ENCODE measurements at places on chromosomes 13 and 19.

- no peak for DNase-seq
Observed at GRCh38 chr13:102901615-102902305, 55.9 kb downstream of the ERCC5 start.

GRCh38 chr13:26978081-26978860, 193.3 kb downstream of the USP12 start:
- DNase-seq: no peak

GRCh38 chr13:48731957-48732569, 78.3 kb downstream of the CYSLTR2 start:
- DNase-seq: peak; percentile 51

DNA sequence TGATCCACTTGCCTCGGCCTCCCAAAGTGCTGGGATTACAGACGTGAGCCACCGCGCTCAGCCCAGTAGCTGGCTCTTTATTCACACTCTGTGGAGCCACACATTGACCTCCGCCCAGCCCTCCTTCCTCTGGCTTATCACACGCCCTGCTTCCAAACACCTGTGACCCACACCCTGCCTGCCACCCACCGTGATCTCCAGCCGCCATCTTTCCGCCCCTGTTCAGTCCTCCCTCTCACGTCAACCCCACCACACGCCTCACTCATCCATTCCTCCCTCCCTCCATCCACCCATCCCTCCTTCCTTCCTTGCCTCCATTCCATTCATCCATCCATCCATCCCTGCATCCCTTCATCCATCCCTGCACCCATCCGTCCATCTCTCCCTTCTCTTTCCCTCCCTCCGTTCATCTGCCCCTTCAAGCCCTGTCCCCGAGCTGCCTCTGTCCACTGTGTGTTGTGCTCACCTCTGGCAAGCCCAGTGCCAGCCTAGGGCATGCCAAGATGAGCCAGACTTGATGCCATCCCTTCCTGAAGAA, 17.6 kb downstream of the ZNF296 start:
- DNase-seq: no peak

DNA sequence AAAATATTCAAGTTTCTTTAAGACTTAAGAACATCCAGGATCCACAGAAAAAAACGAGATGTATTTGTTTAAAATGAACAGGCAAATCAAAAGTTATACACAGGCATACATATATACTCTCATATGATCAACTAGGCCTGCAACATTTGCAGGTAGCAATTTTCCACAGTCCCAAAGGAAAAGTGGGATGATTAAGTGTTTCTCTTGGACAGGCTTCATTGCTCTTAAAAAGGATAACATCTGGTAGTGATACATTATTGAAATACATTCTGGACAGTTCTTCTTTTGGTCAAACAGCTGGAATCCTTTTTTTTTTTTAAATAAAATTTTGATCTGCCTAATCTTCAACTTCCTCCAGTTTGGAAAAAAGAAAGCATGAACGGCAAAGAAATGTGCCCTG, 114.8 kb upstream of the TDRD3 start:
- no peak for DNase-seq

- DNase-seq: no peak
Observed at GRCh38 chr19:48678201-48678600, 5.4 kb upstream of the NTN5 start.

DNA sequence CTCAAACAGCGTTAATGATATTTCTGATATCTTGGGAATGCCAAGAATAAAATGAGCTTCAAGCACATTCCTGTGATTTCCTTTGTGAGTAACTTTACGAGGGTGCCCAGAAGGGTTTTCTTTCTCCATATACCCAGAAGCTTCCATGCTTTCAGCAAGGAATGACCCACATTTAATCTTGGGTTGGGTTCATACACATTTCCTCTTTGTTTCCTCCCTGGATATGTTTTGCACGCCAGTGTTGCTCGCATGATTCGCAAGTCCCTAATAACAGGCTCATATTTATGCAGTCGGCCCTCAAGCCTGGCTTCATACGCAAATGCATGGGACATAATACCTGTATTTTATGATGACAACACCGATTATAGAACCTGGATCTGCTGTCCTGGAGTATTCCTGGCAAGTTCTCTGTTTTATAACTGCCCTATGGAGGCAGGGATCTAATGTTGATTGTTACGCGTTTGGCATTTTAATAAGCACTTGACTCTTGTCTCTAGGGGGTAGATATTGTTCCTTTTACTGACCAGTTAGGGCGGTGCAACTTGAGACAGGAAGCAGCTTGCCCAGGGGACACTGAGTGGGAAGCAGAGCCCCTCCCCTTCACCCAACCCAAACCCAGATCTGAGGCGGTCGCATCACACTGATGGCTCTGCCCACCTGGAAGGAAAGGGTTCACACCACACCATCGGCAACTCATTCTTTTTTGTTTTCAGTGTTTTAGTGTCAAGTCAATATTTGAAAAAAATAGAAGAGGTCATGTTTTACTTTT, 220.4 kb upstream of the SOX1 start:
- no peak for DNase-seq
